AML-193 (cell line): ENCODE measurements at places on chromosomes 4 and X.

GRCh38 chrX:132461886-132462285 is 27.0 kb downstream of the MBNL3 start:
- DNase-seq, result no peak

- DNase-seq, result no peak
These were observed 23.0 kb upstream of the LIMCH1 start for GRCh38 chr4:41514766-41515481.

- DNase-seq, result no peak
These were observed 184.4 kb downstream of the SH2D1A start for GRCh38 chrX:124530803-124531202.

DNA sequence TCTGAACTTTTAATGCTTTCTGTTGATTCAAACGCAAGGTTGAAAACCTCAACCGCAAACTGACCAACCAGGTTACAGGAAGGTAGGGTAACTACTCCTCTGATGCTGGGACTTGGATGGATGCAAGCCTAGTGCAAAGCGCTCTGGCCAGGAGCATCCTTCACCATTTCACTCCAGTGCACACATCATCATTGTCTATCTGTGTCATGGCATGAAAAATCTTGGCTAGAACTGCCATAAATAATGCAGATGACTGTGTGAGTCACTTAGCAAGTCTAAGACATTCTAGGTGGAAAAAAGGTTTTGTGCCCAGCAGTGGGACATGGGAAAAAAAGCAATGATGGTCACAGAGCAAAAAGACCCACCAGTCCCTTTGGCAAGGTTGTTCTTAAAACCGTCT is 10.9 kb downstream of the ADGRA3 start:
- DNase-seq, result no peak

DNA sequence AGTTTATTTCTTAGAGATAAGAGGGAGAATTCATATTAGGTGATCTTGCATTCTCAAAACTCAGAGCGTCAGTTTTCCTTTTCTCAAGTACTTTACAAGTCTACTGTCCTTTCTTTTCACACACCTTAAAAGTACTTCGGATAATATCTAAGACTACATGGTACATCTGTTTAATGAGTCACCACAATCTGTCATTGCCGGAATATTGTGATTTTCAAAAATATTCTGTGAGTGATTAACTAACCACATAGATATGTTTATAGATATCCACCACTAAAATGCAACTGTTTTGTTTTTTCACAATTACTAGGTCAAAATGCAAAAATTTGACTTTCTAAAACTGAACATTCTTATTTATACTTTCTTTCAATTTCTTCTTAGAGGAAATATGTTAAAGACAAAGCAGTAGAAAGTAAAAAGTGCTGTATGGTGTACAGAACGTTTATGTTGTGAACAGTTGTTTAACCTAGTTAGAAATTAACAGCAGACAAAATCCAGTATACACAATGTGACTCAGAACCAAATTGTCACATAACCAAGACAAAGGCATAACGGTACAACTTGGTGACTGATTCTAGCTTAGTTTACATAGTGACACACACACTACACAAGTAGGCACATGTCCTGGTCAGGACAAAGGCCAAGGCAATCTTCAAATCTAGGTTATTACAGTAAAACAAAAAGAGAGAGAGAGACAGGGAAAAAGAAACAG is 482.9 kb downstream of the NAF1 start:
- DNase-seq, result no peak

DNA sequence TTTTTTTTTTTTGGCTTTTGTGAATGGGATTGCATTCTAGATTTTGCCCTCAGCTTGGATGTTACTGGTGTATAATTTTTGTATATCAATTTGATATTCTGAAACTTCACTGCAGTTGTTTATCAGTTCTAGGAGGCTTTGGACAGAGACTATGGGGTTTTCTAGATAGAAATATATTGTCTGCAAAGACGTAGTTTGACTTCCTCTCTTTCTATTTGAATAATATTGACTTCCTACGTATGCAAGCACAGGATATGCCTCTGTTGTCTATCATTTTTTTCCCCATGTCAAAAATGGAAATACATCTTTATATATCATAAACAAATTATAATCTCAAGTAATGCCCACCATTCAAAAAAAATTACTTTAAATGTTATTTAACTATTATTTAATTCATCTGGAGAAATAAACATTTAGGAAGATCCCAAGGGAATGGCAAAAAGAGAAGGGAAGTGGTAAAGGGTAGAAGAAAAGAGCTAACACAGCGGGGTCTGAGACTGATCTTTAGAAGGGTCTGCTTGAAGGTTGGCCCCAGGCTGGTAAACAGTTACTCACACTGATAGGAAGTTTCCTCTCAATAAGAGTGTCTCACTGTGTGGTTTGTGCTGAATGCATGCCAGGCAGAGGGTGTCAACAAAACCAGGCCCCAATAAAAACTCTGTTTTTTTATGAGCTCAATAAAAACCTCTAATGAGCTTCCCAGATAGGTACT is 35.7 kb downstream of the ZNF518B start:
- no peak for DNase-seq

DNA sequence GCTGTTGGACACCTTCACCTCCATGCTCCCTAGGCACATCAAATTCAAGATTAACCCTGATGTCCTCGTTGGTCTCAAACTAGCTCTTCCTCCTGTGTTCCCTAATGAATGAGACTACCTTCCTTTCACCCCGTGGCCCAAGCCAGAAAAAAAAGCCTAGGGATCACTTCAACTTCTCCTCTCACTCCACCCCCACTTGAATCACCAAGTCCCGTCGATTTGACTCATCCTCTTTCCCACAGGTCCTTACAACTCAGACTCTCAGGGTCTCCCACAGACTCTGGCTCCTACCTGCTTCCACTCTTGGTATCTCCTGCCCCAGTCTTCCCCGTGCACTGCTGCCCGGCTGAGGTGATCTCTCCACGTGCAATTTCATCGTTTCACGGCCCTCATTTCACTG is 8.5 kb downstream of the SLC25A43 start:
- DNase-seq, result no peak

DNA sequence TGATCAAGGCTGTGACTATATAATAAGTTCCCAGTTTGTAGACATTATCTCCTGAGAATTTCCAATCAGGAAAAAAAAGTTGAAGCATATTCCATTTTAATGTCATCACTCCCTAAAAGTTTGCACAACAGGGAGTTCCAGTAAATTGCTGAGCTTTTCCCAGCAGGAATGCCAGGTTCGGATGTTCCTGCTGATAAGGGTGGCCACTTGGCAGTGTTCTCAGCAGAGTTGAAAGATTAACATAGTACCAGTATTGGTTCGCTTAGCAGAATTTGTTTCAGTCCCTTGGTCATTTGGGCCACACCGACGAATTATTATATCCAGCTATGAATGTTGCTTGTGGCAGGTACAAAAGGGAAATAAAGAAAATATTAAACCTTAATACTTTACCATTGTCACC is 5.2 kb upstream of the CXCL2 start:
- DNase-seq, result no peak

DNA sequence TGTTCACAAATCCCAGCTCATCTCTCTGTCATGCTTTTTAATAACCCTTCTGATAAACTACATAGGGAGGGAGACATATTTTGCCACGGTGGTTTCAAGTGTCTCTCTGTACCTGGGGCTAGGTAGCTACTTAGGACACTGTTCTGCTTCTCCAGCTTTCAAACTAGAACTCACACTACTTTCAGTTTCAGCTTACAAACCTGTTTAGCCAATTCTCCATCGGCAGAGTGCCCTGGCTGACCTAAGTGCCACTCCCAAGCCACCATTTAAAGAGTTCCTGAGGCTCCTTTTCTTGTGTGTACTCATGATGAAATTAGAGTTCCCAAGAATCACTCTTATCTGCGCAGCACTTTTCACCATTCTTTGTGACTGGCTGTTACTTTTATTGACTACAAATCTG is 899.2 kb downstream of the FAT4 start:
- DNase-seq, result no peak

DNA sequence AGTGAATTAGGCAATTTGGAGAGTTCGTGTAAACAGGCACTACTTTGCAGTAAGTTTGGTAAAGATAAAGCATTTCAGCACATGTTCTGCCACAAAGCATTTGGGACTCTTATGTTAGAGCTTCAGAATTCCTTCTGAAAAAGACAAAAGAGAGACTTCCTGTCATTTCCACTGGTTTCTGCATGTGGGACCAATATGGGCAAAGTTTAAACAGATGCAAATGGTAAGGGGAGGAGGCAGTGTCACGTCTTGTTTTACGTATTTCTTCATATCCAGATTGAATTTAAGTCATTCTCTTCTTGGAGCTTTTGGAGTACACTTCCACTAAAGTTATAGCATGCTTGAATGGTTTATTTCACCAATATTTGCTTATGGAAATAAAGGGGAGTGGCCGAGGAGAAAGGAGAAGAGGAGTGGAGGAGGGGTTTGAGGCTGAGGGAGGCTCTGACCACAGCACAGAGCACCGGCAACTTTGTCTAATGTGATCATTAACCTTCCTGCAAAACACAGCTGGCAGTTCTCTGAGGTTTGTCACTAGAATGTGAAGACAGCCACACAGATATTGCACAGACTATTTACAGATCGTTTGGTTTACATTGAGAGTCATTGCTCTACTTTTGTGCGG is at the start of gene APELA:
APELA (plus strand) TSS at position 479 of the 625 bp plus-strand sequence. CDS start 154 bp downstream, outside the sequence.
- DNase-seq, result no peak

DNA sequence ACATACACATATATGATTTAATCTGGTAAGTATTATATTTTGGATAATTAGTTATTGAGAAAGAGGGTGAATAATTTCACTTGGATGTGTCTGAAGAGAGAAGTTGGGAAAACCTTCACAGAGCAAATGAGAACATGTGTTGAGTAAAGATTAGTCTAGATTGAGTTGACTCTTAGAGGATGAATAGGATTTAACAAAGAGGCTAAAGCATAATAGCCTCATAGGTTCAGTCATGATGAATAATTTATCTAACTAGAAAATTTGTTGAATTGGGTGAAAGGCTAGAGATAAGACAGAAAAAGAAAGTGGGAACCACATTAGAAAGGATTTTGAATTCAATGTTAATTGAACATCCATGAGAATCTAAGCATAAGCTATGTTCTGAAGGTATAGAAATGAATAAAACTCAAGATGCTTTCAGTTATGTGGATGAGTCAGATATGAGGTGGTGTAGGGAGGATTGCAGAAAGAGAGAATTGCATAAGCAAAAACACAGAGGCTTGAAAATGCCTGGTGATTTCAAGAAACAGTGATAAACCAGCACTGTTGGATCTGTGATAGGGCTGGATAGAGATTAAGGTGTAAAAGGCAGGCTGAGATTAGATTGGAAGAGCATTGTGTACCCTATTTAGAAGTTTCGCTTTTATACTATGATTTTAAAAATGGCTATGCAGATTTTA is 207.6 kb upstream of the NR3C2 start:
- no peak for DNase-seq

DNA sequence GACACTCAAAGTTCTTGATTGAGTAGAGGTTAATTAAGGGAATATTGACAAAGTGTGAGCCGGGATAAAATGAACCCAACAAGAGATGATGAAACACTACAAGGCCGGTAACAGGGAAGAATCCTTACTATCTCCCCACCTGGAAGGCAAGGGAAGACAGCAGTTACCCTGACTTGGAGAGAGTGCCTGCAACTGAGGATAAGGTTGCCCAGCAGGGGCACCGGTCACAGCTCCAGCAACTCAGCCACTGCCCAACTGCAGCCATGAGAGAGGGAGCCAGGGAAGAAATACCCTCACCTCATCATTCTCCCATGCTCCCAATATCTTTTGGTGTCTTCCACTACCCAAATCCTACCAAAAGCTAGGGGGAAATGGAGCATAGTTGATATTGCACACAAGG is 212.7 kb downstream of the KCTD8 start:
- no peak for DNase-seq

GRCh38 chr4:148162991-148163390 is 279.2 kb downstream of the NR3C2 start:
- no peak for DNase-seq

DNA sequence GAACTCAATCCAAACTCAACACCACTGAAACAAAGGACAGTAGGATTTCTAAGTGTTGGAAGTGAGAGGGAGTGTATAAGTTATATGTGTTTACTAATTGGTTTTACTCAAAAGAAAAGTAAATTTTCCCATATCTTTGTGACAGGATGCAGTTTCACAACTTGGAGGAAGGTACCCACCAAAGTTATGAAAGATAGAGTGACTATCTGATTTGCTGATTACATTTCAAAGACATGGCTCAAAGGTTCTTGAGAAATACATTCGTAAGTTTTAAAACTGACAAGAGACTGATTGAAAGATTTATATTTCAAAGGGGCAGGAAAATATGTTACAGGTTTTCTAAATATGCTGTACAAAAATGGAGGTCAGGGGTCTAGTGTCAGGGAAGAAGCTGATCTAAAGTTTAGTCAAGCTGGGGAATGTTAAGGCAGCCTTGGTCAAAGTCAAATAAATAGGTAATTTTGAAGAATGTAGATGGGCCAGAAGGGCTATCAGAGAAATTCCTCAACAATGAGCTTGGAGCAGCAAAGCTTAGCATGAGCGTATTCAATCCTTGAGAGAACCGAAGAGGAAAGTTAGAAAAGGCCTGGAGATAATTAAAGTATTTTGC is 9.7 kb upstream of the COMMD8 start:
- no peak for DNase-seq

DNA sequence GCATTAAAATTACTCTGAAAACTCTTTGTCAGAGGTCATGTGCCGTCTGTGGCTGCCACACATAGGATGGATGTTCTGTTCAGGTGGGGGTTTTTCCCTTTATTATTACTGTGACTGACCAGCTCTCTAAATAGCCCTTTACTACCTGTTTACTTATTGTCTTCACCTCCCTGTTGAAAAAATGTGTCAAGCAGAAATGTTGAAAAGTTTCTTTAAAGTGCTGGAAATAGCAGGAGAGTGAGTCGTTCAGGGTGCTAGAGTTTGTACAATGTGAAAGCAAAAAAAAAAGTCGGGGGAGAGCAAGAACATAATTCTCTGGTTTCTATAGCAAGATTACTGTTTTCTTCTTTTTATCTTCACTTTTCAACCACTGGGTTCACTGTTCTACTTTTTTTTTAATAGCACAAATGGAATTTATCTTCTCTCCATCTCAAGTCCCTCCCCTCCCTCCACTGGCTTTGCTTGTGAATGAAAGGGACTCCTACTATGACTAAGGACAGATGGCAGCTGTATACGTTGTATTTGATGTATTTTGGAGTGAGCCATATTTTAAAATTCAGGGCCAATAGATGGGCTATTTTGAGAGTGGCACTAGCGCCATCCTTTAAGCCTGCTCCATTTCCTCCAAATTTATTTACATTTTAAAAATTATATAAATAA is 33.3 kb downstream of the ARX start:
- DNase-seq, result no peak

DNA sequence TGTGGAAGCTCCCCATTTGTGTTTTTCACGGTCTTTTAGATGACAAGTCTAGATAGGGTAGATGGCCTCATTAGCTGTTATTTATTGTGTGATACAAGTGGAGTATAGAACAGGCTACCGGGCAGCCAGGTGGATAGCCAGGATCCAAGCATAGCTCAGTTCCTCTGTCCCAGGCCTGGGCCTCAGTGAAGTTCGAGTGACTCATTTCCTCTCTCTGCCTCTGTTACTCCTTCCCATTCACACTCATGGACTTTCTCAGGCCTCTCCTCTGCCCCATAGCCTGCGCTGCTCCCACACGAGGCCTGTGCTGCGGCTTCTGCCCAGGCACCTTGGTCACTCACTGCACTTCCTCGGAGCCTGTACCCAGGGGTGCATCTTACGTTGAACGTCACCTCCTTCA is 54.5 kb downstream of the TENM3 start:
- no peak for DNase-seq

GRCh38 chr4:37549041-37549440 is 137.1 kb downstream of the RELL1 start:
- DNase-seq, result no peak
